ENCODE measurements at places on chromosomes 12 and 14. TPM values are rescaled to one million over a fixed set of nuclear protein-coding genes. Genes with fewer than 3 reads are reported as not detected.

Gene RD3L
- not detected for total RNA-seq

Gene SIX6
- not detected for total RNA-seq

Gene HVCN1
- 30.3 TPM for total RNA-seq

Gene LRCOL1
- not detected for total RNA-seq

Gene SDSL
- not detected for total RNA-seq

Gene GRIN2B
- not detected for total RNA-seq

Gene CHGA
- not detected for total RNA-seq
